ENCODE measurements at places on chromosomes 13 and 19.

GRCh38 chr13:21106089-21106488 is 44.7 kb upstream of the LATS2 start:
- DNase-seq: no peak

GRCh38 chr13:86976521-86977324 is 694.4 kb upstream of the SLITRK5 start:
- DNase-seq: no peak

GRCh38 chr13:52850396-52851136 is 2.1 kb upstream of the PCDH8 start:
- no peak for DNase-seq

- DNase-seq: no peak
Observed at GRCh38 chr19:18422530-18423191, 3.5 kb downstream of the SSBP4 start.

GRCh38 chr13:112210371-112210770 is 143.4 kb downstream of the SOX1 start:
- DNase-seq: no peak

DNA sequence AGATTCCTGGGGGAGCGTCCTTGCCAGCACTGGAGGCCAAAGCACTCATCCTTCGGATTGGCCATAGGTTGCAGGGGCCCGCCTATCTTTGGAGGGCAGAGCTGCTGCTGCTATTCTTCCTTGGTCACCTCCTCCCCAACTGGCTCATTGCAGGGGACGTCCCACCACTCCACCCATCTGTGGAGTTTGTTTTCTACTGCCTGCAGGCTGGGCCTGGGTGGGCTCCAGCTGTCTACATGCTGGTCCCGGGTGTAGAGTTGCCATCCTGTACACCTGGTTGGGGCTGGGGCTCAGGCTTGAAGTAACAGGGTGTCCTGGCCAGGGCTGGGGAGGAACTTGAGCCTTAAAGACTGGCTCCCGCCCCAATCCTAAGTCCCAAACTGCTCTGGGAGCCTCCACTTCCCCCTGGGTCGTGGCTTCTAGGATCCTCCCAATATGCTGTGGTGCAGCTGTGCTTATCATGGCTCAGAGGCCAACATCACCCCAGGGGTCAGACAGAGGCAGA is 2.1 kb downstream of the RNF225 start:
- DNase-seq: no peak

DNA sequence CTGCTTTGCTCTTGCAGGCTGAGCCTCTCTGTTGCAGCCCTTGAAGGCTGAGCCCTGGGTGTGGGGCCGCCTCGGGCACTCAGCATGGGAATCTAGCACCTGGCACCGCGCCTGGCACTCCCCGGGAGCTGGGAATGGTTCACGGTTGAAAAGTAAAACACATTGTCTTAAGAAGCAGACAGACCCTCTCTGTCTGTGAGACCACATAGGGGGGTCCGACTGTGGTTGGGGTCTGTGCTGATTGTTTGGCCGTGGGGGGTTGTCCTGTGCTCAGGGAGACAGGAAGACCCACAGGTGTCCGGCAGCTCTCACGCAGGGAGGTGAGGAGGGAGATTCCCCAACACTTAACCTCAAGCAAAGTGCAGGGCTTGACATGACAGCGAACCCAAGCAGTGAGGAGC is 64.8 kb downstream of the SOX1 start:
- DNase-seq: no peak

GRCh38 chr19:48551437-48552302 is at the start of gene SULT2B1:
Gene SULT2B1, plus strand, starts transcription at chr19:48552172. Its CDS starts 81 bp downstream, at chr19:48552253.
- DNase-seq: no peak

DNA sequence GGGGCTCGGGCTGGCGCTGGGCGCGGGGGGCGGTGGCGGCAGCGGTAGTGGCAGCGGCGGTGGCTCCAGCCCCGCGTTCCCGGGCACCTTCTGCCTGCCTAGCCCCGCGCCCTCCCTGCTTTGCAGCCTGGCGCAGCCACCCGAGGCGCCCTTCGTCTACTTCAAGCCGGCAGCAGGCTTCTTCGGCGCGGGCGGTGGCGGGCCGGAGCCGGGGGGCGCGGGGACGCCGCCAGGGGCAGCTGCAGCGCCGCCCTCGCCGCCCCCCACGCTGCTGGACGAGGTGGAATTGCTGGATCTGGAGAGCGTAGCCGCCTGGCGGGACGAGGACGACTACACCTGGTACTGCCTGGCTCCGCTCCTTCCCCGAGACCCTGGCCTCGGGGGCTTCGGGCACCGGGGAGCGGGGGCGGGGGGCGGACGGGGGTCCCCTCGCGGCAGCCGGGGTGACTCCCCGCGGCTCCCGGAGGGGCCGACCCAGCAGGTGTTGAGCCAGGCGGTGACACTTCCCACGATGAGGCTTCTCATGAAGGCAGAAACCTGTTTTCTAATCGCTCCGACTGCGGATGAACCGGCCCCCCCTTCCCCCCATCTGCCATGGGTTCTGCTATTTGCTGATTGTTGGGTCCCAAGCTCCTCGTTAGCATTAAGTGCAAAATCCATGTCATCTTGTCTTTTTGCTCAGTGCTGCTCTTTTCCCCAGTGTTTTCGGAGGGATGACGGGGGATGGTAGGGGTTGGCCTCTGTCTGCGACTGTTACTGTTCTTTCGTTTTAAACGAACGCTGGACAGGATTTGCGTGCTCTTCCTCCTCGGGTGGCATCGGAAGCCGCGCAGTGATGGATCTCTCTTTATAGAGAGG is 943 bp downstream of the SLAIN1 start:
- DNase-seq: no peak

DNA sequence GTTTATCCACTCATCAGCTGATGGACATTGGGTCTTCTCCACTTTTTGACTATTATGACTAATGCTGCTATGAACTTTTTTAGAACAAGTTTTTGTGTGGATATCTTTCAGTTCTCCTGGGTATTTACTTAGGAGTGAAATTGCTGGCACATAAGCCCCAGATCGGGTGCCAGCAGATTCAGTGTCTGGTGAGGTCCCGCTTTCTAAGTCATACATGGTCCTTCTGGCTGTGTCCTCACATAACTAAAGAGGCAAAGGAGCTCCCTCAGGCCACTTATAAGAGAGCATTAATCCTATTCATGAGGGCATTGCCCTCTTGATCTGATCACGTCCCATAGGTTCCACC is 600 bp upstream of the ZNF226 start:
- DNase-seq: no peak

DNA sequence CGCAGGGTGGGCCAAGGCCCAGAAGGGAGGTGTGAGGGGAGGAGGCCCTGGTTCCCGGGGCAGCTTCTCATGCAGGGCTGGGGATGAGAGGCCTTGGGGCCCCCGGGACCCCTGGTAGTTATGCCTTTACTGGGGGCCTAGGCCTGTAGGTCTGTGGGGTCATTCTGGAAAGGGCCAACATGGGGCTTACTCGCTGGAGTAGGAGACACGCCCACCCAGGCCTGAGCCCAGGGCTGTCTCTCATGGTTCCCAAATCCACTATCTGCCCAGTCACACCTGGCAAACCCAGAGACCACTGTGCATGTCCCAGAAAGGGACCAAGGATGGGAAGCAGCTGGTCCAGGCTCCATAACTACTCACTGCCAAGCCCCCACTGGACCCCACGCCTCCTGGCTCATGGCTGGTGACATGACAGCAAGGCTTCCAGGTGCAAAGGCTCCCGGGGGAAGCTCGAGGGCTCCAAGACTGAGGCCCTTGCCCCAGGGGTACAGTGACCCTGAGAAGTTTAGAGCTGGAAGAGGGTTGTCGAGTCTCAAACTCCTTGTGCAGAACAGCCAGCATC is 64.2 kb upstream of the ATP12A start:
- no peak for DNase-seq

DNA sequence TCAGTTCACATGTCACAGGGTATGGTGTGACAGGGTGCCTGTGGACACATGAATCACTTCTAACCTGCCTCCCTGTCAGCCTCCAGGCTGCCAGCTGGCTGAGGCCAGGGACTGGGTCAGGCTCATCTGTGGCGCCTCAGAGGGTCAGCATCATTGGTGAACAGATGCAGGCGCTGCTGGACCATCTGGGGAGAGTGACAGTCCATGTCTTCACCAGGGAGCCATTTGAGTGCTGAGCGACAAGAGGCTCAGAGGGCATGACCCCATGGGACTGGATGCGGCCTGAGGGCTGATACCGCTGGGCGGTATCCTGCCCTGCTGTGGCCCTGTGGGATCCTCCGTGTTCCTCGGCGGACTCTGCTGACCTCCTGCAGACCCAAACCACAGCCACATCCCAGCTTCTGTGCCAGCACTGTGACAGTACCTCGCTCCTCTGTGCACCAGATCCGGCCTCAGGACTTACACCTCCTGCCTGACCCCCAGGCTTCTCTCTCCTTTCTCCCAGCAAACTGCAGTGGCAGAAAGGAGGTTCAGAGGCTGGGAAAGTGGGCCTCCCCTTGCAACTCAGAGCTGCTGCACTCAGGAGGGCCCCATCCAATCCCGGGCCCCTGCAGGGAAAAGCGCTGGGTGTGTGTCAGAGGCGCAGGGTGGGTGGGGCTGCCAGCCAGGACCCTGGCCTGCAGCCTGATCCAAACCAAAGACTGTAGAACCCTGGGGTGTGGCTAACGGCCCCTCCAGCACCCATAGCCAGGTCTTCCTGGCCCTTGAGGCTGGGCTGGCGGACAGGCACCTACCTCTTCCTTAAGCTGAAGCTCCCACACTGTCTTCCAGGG is 10.2 kb downstream of the ACTMAP start:
- DNase-seq: no peak

GRCh38 chr19:33862981-33863380 is 66.3 kb downstream of the KCTD15 start:
- DNase-seq: no peak

GRCh38 chr13:69769608-69770007 is 338.0 kb upstream of the ATXN8OS start:
- DNase-seq: no peak

- DNase-seq: no peak
Observed at GRCh38 chr19:2089727-2090053, 6.4 kb downstream of the MOB3A start.
